Smooth muscle cell of trachea (primary cell): ENCODE measurements at places on chromosomes 12 and 14. TPM values are rescaled to one million over a fixed set of nuclear protein-coding genes. Genes with fewer than 3 reads are reported as not detected.

Gene GSG1
- total RNA-seq, result 0.44 and 0.66 TPM in 2 replicates

Gene FGD6
- total RNA-seq, result 6.1 and 8.9 TPM in 2 replicates

Gene GALNT9
- 0.17 and 0.29 TPM in 2 replicates for total RNA-seq

Gene MDGA2
- under 0.01 TPM in 1 of 2 replicates, not detected in the other for total RNA-seq

Gene YEATS4
- total RNA-seq, result 8.1 and 19.1 TPM in 2 replicates

Gene RNASE3
- not detected in 2 replicates for total RNA-seq

Gene PLCZ1
- 0.33 TPM in 1 of 2 replicates, not detected in the other for total RNA-seq

Gene PLBD1
- total RNA-seq, result 2.3 and 3.3 TPM in 2 replicates

Gene SLC7A8
- 14.7 and 24.8 TPM in 2 replicates for total RNA-seq

Gene USP44
- 10.2 and 18.7 TPM in 2 replicates for total RNA-seq

Gene CCDC63
- total RNA-seq, result not detected in 2 replicates

Gene PTCSC3
- not detected in 2 replicates for total RNA-seq

Gene CCDC197
- total RNA-seq, result not detected in 2 replicates

Gene TMEM132C
- not detected in 2 replicates for total RNA-seq

Gene GLI1
- total RNA-seq, result 1.2 and 1.6 TPM in 2 replicates

Gene FAM181A
- total RNA-seq, result not detected in 2 replicates

Gene POTEG
- total RNA-seq, result not detected in 2 replicates

Gene CDH24
- total RNA-seq, result 4.7 and 13.6 TPM in 2 replicates

Gene PARP11
- total RNA-seq, result 6.3 and 8.4 TPM in 2 replicates
